Naive thymus-derived CD4-positive, alpha-beta T cell (primary cell): ENCODE measurements at places on chromosomes 2 and 18.
A peak's percentile ranks its signal among the peaks of the same experiment; 100 is the strongest.

DNA sequence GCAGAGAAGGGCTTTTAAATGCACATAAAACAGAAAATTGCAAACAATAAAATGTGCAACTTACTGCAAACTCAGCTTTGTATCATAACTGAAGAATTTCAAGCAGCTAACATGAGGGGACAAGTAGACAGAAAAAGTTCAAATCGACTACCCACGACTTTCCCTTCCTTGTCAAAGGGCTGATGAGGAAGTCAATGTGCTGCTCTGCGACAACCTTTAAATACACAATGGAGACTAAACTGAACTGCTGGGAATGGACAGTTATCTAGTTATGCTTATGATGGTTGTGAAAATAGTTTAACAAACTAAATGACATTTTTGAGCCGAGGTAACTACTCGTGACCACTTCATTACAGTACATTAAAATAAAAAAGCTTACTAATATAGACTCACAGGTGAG lies 84.1 kb downstream of the INO80D start:
- DNase-seq = no peak

DNA sequence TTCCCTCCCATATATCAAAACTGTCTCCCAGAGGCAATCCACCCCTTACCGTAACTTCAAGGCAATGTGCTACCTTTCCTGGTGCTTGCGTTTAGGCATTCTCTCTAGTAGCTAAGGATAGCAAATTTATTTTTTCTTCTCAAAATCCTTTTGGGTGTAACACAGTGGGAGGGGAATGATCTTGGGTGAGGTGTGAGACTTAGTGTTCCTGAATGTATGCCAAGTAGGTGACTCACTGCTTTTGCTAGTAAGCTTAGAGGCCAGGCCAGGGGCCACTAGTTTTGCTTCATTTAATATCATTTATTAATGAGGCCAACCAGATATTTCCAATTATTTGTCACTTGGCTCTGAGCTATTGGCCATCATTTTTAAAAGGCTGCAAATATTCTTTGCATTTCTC lies 135.5 kb downstream of the NAPG start:
- DNase-seq = no peak

GRCh38 chr2:148999451-148999921 lies 39.0 kb upstream of the LYPD6B start:
- no peak for DNase-seq

- no peak for DNase-seq
Measured at GRCh38 chr18:76406791-76407190, 88.3 kb downstream of the ZNF516 start.

GRCh38 chr2:232211743-232212686 lies 166.5 kb upstream of the ALPP start:
- no peak for DNase-seq

- DNase-seq = no peak
Measured at GRCh38 chr2:104538077-104538476, 315.8 kb upstream of the POU3F3 start.

GRCh38 chr18:13280070-13280795 lies 61.7 kb downstream of the LDLRAD4 start:
- DNase-seq = no peak

DNA sequence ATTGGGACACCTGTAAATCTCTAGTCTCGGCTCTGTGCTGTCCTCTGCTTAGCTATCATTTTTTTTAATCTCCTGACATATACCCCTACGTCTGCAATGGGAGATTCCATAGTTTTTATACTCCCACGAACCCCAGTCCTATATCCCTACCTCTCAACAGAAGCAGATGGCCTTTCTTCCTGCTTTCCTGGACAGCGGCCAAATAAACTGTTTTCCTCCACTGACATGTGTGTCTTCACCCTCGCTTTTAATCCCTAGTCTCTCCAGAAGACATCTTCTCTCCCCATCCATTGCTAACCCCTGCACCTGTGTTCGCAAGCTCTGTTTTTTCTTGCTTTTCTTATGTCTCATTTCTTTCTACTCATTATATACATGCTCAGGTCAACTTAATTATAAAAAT lies 395.4 kb downstream of the EPHA4 start:
- no peak for DNase-seq

GRCh38 chr18:54532222-54532621 lies 58.8 kb upstream of the DYNAP start:
- DNase-seq = no peak

- no peak for DNase-seq
Measured at GRCh38 chr2:207248702-207249377, 83.1 kb upstream of the KLF7 start.

- peak; percentile 64 for DNase-seq
Measured at GRCh38 chr2:26772064-26773001, 8.2 kb downstream of the SLC35F6 start.

DNA sequence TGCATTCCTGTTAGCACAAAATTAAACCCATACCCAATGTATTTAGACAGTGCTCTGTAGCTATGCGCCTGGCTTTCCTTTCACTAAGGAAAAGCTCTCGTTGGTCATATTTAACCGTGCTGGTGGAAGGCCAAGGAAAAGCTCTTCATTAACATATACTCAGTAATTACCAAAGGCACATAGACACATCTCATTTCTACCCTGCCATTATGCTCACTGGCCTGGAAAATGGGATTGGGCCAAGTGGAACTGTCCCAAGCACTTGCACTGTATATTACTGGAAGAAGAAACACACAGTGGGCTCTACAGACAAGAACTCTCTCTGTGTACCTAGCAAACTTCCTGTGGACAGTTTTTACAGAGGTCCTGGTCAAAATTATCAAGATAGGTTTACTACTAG lies 274.4 kb downstream of the ERBB4 start:
- DNase-seq = no peak

DNA sequence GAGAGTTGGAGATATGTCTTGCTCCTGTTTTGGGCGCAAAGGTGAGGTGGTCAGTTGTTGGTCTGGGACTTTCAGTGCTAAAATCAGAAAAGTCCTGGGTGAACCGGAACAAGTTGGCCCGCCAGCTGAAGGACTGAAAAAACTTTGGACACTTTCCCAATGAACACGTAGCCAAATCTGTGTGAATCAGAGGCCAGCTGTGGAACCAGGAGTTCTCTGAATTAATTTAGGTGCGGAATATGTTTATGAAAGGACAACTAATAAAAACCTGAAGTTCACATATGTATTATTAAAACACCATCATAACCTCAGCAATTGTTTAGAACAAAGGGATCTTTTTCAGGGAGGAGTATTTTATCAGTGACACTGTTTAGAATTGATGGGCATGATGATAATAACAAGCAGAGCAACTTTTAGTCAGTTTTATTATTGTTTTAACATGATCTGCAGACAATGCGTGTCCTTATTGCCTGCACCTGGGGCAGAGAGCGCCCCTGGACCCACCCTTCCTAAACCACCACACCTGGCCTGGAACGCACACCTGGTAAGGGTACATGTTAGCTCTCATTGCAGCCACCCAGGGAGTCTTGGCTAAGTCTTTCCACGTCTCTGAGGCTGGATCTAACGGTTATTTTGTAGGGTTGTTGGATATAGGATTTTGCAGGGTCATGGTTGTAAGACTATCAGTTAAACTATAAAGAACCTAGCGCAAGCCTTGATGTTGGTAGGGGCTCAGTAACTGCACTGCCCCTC lies 9.9 kb upstream of the ODC1 start:
- no peak for DNase-seq

- no peak for DNase-seq
Measured at GRCh38 chr2:203461746-203462145, 73.4 kb downstream of the RAPH1 start.

DNA sequence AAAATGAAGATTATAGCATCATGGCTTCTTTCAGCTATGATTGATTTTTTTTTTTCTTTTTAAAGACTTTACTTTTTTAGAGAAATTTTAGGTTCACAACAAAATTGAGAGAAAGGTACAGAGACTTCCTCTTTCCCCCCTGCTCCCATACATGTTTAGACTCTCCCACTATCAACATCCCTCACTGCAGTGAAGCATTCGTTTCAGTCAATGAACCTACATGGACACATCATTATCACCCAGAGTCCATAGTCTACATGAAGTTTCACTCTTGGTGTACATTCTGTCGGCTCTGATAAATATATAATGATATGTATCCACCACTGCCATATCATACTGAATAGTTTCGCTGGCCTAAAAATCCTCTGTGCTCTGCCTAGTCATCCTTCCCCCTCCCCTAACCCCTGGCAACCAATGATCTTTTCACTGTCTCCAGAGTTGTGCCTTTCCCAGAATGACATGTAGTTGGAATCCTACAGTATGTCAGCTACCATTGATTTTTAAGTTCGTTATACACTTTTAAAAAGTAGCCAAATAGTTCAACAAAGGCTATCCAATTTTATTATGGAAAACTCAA lies 86.8 kb downstream of the GPD2 start:
- DNase-seq = no peak

DNA sequence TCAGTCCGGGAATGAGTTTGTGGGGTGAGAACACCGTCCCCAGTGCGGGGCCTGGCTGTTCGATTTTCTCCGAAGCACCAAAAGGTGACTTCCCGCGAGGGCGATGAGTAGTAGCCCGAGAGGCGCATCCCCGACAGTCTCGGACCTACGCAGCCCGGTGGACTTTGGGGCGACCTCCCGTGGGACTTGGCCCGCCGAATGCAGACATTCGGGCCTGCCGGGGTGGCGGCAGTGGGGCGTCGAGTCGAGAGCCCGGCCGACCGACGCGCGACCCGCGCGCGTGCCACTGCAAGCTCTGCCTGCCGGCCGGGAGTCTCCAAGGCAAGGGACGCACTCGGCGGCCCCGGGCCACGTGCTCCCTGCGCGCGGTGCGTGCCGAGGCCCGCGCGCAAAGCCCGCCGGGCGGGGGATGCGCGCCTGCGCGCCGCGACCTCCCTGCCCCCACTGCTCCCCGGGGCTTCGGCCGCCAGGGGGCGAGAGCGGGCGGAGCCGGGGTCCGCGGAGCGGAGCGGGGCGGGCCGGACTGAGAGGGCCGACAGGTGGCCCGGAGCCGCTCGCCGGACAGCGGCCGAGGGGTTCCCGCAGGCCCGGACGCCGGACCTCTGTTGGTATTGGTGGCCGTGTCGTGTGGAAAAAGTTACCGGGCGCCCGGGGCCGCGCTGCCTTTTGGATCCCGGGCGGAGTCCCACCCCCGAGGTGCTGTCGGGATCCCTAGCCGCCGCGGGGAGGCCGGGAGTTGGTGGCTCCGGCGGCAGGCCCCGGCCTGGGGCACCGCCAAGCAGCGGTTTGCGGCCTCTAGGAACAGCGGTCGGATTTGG lies 1.9 kb downstream of the PTMA start:
- DNase-seq = peak; percentile 89

GRCh38 chr18:49226243-49227000 lies 234.0 kb downstream of the DYM start:
- DNase-seq = no peak

DNA sequence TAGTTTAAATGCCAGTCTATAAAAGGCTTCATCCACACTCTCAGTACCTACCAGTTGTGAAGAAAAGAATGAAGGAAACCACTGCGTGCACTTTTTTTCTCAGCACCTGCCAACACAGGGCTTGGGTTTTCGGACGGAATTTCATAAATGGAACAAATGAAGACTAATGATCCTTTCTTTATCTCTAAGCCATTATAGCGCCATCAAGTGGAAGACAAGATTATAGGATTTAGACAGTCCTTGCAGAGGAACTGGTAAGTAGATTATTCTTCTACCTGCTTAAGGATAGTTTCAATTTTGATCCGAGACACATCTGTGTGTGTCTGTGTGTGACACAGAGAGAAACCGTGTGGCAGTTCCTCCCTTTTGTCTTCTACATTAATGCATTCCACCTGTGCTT lies 245.6 kb downstream of the NRXN1 start:
- no peak for DNase-seq

DNA sequence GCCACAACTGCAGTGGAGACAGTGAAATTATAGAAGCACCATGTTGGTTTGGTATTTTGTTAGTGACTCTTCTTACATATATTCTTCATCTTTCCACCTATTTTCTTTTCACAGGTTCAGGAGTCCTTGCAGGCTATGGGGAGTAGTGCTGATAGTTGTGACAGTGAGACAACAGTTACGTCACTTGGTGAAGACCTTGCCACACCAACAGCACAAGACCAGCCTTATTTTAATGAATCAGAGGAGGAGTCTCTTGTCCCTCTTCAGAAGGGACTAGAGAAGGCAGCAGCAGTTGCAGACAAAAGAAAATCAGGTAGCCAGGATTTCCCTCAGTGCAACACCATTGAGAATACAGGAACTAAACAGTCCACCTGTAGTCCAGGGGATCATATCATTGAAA lies 23.6 kb downstream of the ITPRID2 start:
- DNase-seq = no peak

- DNase-seq = no peak
Measured at GRCh38 chr2:119721462-119721861, 38.3 kb upstream of the PTPN4 start.

GRCh38 chr2:103252781-103253180 lies 490.9 kb downstream of the TMEM182 start:
- no peak for DNase-seq

GRCh38 chr2:109382226-109382895 lies 231.4 kb downstream of the SEPTIN10 start:
- no peak for DNase-seq

DNA sequence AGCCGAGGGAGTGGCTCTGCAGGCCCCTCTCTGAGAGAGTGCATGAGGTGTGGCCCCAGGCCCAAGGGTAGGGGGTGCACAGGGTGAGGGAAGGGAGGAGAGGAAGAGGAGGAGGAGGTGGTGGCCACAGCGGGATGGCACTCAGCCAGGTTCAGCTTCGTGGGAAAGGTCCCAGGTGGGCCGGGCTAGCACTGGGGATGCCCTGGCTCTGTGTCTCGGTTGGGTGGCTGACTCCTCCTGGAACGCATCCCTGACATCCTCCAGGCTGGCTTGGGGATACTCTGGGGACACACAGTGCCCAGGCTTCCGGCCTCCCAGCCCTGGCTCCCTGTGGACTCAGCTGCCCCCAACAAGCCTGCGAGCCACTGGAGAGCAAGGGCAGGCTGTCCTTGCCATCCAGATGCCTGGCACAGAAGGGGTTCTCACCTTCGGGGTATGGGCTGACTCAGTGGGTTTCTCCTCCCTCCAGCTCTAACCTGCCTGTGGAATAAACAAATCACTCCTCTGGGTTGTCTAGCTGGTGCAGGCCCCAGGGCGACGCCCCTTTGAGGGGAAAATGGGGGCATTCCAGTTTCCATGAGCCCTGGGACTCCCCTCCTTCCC lies 582 bp upstream of the ZAP70 start:
- peak; percentile 56 for DNase-seq

DNA sequence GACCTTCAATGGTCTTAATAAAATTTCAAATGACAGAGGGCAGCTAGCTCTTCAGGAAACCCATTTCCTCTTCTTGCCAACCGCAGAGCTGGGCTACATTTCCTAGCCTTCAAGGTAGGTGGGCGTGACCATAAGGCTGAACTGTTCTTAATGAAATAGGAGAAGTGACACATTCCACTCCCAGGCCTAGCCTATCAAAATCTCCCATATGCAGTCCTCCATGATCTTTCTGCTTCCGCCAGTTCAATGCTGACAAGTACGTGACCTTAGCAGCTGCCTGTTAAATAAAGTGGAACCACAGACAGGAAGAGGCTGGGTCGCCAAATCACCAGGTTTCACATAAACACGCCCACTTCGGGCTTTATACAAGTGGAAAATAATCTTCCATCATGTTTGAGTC lies 13.2 kb downstream of the SERPINE2 start:
- DNase-seq = peak; percentile 53
